GM19239 (cell line): ENCODE measurements at places on chromosomes 16 and 17.
A peak's percentile ranks its signal among the peaks of the same experiment; 100 is the strongest.

GRCh38 chr17:58417300-58418092 is at the start of gene RNF43:
RNF43 (minus strand) TSS chr17:58417534; CDS start chr17:58415577, 1,957 bp downstream.
- peak; percentile 80 for DNase-seq

GRCh38 chr16:66853261-66854139 is 9.3 kb downstream of the CA7 start:
- DNase-seq: no peak

GRCh38 chr16:79288066-79288465 is 312.5 kb downstream of the MAF start:
- no peak for DNase-seq

GRCh38 chr16:75230471-75231110 is 11.8 kb downstream of the CTRB1 start:
- DNase-seq: no peak

GRCh38 chr16:73713251-73713650 is 583.4 kb upstream of the PSMD7 start:
- DNase-seq: no peak

DNA sequence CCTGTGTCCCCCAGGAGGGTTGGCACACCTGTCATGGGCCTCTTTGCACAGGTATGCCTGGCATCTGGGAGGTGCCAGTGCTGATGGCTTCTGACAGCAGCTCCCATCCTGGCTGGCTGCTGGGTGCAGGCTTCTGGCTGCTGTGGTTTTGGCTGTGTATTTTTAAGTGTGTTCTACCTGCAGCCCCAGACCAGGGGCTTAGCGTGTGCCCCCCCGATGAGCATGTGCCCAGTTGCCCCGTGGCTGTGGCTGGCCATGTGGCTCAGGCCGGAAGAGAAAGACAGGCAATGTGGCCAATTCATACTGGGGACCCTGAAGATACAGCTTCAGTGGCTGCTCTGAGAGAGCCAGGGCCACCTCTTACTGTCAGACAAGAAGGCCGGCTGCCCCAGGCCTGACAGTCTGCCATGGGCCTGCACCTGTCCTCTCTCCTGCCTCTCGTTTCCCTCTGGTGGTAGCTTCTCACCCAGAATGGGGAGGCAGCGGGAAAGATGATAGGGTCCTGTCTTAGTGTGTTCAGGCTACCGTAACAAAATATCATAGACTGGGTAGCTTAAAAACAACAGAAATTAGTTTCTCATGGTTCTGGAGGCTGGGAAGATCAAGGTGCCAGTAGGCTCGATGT is 37.6 kb upstream of the LGALS9 start:
- no peak for DNase-seq

DNA sequence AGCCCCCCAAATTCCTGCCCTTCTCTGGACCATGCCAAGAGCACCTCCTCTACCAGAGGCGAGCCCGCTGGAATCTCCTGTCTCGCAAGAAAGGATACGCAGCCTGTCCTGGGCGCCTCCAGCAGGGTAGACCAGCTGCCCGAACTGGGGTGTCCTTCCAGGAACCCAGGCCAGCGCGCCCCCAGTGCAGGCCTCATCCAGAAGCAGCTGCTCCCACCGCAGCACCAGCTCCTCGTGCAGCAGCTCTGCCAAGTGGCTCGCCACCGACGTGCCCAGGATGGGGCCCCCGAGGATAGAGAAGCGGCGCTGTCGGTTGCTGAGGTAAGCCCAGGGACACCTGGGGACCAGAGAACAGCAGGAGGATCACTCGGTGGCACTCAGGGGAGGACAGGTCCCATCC is 4.8 kb downstream of the TAF1C start:
- DNase-seq: no peak

GRCh38 chr16:9091867-9092281 is 430 bp downstream of the HAPSTR1 start:
- DNase-seq: no peak

DNA sequence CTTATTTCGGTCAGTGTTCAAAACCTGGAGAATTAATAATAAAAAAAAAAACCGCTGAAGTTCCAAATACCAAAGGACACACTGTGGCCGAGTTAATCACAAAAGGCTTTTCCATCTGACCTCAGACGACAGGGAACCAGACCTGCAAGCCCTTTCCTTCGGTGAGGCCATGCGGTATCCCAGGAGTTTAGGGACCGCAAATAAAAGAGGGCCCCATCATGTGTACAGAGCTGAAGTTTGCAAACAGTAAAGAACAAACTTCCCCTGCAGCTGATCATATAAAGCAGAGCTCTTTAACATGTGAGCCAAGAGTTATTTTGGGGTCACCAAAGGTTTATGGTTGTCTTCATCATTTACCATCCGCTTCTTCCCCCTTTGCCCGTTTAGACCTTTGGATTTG is 33.0 kb upstream of the FOXJ1 start:
- DNase-seq: no peak

GRCh38 chr16:88826070-88826840 is 14.5 kb upstream of the APRT start:
- no peak for DNase-seq

DNA sequence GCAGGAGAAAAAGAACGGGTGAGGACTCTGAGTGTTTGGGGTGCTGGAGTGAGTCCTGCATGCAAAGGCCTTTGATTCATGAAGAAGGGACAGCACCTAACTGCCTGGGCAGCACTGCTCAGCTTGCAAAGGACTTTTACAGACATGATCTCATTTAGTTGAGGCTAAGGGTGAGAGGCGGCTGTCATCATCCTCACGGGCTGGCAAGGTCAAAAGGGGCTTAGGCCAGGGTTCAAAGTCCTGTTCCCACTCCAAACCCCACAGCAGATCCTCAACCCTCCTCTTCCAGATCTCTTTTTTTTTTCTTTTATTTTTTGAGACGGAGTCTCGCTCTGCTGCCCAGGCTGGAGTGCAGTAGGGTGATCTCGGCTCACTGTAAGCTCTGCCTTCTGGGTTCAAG is 4.8 kb downstream of the RHBDF2 start:
- no peak for DNase-seq

DNA sequence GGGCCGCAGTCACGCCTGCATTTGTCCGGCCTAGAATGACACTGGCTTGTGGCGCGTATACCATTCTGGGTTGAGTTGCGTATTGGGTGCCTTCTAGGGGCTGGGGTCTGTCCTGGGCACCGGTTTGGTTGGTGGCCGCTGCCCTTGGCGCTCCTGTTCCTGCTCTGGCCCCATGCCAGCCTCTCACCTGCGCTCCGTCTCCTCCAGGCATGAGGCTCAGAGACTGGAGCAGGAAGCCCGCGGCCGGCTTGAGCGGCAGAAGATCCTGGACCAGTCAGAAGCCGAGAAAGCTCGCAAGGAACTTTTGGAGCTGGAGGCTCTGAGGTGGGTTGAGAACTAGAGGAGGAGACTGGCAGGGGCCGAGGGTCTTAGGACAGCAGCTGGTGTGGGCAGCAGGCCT is 17.4 kb downstream of the CDIPT start:
- no peak for DNase-seq

DNA sequence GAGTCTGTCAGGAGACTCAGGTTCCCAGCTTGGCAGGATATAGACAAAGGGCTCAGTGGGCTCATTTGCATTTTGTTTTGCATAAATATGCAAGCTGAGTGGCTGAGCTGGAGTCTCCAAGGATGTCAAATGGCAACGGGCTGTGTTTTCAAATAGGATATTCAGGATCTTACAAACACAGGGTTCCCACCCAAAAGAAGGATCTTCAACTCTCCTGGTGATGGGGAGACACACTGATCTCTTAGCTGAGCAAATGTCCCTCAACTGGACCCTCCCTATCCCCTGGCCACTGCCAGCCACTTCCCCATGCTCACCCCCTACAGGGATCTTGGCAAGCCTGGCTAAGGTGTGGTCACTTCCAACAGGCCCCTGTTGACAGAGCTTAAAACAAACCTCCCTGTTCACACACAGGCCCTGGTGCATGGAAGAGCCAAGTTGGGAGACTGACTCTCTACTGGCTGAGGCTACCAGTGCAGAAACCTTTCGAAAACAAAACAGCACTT is 61.6 kb downstream of the SOX9 start:
- no peak for DNase-seq

DNA sequence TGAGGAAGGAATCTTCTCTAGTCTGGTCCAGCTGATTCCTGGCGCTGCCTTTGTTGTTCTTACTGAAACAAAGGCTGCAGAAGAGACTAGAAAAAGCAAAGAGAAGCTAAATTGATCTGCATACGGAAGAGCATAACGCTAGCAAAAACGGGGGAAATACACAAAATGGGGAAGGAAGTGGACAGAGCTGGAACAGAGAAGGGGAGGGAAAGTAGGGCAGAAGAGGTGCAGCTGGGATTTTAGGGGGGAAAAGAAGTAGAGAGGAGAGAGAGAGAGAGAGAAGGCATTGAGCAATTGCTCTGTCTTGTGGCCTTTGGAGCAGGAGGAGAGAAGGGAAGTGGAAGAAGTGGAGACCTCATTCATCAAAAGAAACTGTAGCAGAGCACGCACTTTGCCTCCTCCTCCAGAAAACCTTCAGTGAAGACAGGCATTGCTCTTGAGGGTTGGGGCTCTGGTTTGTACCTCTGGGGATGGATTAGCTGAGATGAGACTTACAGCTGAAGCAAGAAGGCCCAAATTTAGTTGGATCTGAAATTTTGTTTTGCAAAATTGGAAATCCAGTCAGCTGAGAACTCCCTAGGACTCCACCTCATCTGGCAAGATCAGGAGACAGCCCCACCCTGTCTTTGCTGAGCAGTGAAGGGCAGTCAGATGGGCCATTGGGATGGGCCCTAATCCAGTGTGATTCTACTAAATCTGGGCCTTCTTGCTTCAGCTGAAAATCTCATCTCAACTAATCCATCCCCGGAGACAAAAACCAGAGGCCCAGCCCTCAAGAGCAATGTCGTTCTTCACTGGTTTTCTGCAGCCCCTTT is 55.8 kb downstream of the CDRT4 start:
- DNase-seq: no peak

- no peak for DNase-seq
Observed at GRCh38 chr17:36068524-36068923, 4.5 kb downstream of the CCL18 start.

- no peak for DNase-seq
Observed at GRCh38 chr17:59513934-59514841, 51.2 kb upstream of the DHX40 start.

GRCh38 chr16:84511831-84512230 is 7.4 kb upstream of the MEAK7 start:
- DNase-seq: no peak

GRCh38 chr17:74779948-74780400 is 3.8 kb upstream of the NAT9 start:
- peak; percentile 67 for DNase-seq

GRCh38 chr16:30977502-30977901 is 7.5 kb upstream of the HSD3B7 start:
- no peak for DNase-seq

DNA sequence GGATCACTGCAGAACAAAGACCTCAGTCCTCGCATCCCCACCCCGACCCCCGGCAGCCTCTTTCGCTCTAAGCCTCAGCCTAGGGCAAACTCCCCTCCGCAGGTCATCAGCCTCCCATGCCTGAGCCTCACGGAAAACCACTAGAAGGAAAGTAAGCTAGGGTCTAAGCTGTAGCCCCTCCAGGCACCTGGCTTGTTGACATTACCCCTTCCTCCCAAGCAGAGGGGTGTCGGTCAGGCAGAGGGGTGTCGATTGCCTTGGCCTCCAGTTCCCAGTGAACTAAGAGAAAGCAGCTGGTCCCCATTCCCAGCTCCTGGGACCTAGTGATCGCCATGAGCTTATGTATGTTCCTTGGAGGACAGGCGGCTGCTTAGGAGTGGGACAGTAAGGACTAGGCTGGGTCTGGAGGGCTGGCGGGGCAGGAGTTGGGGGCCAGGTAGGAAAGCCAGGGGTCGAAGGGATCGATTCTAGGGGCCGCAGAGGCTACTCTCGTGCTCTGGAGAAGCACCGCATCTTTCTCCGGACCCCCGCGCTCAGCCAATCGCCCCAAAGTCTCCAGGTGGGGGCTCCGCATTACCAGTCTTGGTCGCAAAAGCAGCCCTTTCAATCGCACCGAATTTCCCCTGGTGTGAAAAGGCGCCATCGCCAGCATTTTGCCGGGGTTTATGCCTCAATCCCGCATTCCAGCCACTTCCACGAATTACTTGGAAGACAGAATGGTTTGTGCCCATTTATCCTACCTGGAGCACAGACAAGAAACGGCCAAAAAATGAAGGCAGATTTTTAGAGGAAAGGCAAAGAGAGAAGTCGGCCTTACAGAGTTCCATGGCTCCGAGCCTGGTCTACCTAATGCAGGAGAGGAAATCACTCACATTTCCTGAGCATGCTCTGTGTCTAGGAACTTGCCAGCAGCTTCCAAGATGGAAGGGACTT is 21.3 kb upstream of the HOXB13 start:
- no peak for DNase-seq

GRCh38 chr17:62656446-62656845 is 29.0 kb downstream of the MRC2 start:
- DNase-seq: no peak

- peak; percentile 96 for DNase-seq
Observed at GRCh38 chr17:40362696-40363110, 1.8 kb downstream of the GJD3 start.

DNA sequence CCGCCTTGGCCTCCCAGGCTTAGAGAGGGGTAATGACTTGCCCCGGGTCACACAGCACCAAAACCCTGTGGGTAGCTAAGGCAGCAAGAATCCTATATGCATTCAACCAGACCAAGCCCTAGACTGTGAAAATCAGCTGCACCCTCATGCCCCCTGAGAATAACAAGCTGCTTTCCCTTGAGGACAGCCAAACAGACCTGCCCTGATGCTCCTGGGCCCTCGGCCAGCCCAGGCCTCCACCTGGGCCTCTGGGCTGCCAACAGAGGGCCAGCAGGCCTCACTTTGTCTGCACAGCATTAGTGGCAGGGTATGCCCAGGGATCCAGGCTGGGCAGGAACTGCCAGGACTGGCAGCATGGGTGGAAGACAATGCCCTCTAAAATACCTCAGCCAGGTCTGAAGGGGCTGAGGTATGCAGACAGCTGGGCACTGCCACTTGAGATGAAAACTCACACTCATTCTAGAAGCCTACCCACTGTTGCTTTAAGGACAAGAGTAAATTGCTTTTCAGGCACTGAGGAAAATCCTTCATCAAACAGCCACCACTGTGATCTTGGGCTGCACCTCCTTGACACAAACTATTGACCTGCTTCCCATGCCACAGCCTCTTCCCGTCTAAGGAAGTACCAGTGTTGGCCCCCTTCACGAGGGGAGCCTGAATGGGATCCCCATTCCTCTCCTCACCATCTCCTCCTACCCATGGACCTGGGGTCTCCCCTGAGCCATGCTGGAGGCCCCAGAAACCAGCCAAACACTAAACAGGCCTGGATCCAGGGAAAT is 8.8 kb downstream of the ST3GAL2 start:
- no peak for DNase-seq
